ENCODE measurements at places on chromosomes 5 and 9.

DNA sequence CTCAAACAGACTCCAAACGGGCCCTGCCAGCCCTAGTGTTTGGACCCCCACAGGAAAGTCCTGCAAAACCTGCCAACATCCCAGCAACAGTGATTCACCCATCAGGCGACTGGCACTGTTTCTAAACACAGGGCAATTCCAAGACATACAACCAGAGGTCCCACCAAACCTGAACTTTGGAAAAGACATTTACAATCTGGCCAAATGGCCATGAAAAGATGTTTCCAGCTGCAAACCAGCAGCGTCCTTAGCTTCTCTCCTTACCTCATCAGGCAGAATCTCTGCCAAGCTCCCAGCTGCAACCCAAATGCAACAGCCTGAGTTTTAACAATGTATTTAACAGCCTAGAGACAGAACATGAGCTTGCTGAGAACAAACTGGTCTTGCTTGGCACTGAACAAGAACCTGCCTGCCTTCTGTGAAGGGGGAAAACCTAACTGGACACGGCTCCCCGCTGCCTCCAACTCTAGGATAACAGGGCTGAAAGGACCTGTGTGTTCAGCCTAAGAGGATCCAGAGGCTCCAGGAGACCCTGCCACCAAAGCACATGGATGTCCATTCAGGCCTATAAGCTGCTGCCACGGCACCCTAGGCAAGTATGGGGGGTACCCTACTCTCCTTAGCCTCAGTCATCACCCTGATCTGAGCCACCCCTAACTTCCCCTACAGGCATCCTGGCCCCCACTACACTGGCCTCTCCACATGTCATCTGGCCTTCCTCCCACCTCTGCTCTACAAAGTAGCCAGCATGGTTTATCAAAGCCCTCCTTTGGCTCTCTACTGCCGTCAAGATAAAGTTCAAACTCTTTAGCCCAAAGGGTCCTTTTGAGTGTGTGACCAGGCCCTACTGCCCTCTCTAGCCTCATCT lies 5.6 kb downstream of the P4HA2 start:
- peak; percentile 18 for DNase-seq

GRCh38 chr9:2709645-2710101 lies 7.6 kb upstream of the KCNV2 start:
- DNase-seq, result no peak

GRCh38 chr5:30736669-30737068 lies 456.8 kb upstream of the CDH6 start:
- no peak for DNase-seq

GRCh38 chr5:180718810-180719453 lies 20.9 kb downstream of the OR2Y1 start:
- DNase-seq, result peak; percentile 43

GRCh38 chr9:118701985-118702384 lies 667.2 kb downstream of the BRINP1 start:
- DNase-seq, result no peak

- DNase-seq, result peak; percentile 65
Observed at GRCh38 chr5:14011089-14012020, 66.9 kb upstream of the DNAH5 start.

DNA sequence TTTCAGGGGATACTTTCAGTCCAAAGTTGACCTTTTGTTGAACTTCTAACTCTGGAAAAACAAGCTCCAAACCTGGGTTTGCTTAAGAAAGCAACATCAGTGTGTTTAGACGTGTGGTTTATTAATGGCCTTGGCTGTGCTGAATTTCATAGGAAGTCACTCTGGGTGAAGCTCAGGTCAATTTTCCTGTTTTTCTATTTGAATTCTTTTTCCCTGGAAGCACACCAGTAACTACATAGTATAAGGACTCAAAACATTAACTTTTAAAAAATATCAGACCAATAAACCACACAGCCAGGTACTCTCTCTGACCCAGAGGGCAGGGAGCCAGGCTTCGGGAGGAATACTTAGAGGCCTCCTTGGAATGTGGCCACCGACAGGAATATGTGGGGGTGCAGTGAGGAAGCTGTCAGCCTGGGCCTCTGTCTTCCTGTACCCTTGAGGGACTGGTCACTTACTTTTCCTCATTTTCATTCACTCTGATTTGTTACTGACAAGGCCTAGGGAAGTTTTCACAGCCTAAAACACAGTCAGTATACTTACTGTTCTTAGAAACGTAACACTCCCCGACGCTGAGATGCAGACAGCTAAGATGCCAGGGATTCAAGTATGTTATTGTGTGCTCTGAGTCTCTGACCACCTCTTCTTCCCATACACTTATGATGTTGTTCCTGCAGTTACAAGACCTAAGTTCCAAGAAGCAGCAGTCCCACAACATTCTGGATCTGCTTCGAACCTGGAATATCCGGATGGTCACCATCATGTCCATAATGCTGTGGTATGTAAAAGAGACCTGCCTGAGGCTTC lies 18.9 kb downstream of the SLC22A5 start:
- DNase-seq, result no peak

GRCh38 chr9:34907044-34907443 lies 51.0 kb upstream of the PHF24 start:
- DNase-seq, result no peak

- no peak for DNase-seq
Observed at GRCh38 chr9:93869088-93869487, 86.1 kb downstream of the BARX1 start.

- DNase-seq, result no peak
Observed at GRCh38 chr5:74426506-74426905, 214.0 kb downstream of the ENC1 start.

GRCh38 chr9:13688990-13689600 lies 409.6 kb upstream of the MPDZ start:
- no peak for DNase-seq

DNA sequence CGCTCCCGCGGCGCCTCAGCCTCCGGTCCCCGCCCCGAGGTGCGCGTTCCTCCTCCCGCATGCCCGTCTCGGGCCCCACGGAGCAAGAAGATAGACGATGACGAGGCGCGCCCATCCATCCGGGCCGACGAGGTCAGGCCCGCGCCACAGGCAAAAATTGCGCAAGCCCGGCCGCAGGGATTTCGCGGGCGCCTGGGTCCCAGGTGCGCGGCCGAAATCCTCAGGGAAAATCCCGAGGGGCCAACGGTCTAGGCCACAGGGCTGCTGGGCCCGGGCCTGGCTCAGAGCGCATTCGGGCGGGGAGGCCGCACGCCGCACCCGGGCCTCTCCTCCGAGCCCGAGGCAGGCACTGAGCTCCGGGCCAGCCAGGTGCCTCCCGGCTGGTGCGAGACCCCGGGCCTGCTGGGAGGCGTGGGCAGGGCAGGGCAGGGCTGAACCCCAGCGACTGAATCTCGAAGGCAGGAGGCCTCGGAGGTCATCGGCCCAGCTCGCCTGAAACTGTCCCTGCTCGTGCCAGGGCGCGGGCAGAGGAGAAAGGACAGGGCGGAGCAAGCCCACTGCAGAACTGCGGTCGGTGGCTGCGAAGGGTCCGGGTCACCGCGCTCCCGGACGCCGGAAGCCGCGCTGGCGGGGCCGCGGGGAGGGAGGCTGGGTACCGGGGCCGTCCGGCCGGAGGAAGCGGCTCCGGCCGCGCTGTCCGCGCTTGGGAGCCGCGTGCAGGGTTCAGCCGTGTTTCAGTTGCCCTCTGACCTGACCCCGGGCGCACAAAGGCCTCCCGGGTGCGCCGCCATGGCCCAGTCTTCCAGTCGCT lies 66.8 kb downstream of the FOXD1 start:
- DNase-seq, result no peak

DNA sequence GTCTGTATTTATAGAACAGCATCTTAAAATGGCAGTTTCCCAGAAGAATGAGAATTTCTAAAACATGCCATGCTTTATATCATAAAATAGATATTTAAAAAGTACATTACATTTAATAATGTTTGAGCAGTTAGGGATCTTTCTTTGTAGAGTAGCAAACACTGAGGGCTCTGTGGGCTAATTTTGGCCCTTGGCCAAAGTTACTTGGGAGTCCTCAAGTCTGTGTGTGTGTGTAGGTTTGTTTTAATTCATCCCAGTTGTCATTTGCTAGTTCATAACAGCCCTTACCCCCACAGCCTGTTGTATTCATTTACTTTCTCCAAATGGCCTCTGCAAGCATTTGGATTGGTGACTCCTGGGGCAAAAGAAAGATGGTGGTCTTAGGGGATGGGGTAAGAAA lies 576.4 kb upstream of the SGCD start:
- no peak for DNase-seq

GRCh38 chr5:53825926-53826325 lies 265.5 kb downstream of the NDUFS4 start:
- DNase-seq, result no peak

DNA sequence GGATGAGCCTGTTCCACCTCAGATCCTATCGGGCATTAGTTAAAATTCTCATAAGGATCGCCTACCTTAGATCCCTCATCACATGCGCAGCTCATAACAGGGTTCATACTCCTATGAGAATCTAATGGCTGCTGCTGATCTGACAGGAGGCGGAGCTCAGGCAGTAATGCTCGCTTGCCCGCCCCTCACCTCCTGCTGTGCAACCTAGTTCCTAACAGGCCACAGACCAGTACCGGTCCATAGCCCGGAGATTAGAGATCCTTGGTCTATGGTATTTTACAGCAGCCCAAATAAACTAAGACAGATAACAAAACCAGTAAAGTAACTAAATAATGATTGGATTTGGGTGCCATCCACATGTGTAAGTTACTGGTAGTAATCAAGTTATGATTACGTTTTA lies 17.5 kb downstream of the GOLPH3 start:
- no peak for DNase-seq

DNA sequence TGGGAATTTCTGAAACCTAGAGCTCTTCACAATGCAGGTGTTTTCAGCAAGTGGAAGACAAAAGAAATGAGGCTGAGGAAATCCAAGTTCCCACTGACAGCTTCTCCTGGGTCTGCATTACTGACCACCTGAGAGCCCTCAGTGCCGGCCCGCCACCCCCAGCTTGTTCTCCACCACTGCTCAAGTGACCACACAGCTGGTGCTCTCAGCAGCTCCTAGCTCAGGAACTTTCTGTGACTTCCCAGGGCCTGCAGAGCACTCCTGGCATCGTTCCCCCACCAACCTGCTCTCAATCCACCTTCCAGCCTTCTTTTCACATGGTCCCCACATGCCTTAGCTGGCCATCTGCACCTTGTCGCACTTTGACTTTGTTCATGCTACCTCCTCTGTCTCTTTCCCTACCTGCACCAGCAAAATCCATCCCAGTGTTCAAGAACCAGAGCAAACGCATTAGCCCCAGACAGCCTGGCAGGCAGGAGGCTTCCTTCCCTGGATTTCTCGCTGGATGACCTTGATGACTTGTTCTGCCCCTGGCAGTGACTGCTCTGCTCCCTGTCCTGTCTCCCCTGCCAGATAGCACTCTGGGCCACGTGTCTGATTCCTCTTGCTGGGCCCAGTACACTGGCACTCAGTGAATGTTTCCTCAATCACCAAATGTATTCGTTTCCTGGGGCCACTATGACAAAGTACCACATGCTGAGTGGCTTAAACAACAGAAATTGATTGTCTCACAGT lies 35.1 kb upstream of the NANS start:
- DNase-seq, result no peak

All from activated naive CD4-positive, alpha-beta T cell treated with anti-CD3 and anti-CD28 coated beads, Interleukin-2, amount 50 U/mL, for 72 hours (primary cell).